ENCODE measurements at places on chromosomes 16 and 17.

GRCh38 chr17:73214851-73215250, 22.0 kb downstream of the COG1 start:
- H3K36me3 ChIP-seq = peaks cover 19% of the 10 kb centered on the region
- no peak overlapping the region for H3K4me3 ChIP-seq
- H3K27me3 ChIP-seq = no peaks in the 10 kb centered on the region
- peaks cover 5% of the 10 kb centered on the region for H3K4me1 ChIP-seq

GRCh38 chr16:85003725-85004586, 7.4 kb downstream of the ZDHHC7 start:
- H3K36me3 ChIP-seq = peaks cover 11% of the 10 kb centered on the region
- H3K4me3 ChIP-seq = no peak overlapping the region
- H3K27ac ChIP-seq = no peak overlapping the region

GRCh38 chr16:3054965-3055733, 8.8 kb downstream of the MMP25 start:
- H3K4me1 ChIP-seq = no peaks in the 10 kb centered on the region
- H3K27ac ChIP-seq = no peak overlapping the region
- H3K27me3 ChIP-seq = peaks cover 2% of the 10 kb centered on the region

- H3K27ac ChIP-seq = no peak overlapping the region
- H3K27me3 ChIP-seq = no peaks in the 10 kb centered on the region
- no peak for DNase-seq
- peaks cover 65% of the 10 kb centered on the region for H3K36me3 ChIP-seq
- H3K4me3 ChIP-seq = no peak overlapping the region
- no peaks in the 10 kb centered on the region for H3K4me1 ChIP-seq
Measured at GRCh38 chr17:81607431-81607830, 29.5 kb downstream of the NPLOC4 start.

DNA sequence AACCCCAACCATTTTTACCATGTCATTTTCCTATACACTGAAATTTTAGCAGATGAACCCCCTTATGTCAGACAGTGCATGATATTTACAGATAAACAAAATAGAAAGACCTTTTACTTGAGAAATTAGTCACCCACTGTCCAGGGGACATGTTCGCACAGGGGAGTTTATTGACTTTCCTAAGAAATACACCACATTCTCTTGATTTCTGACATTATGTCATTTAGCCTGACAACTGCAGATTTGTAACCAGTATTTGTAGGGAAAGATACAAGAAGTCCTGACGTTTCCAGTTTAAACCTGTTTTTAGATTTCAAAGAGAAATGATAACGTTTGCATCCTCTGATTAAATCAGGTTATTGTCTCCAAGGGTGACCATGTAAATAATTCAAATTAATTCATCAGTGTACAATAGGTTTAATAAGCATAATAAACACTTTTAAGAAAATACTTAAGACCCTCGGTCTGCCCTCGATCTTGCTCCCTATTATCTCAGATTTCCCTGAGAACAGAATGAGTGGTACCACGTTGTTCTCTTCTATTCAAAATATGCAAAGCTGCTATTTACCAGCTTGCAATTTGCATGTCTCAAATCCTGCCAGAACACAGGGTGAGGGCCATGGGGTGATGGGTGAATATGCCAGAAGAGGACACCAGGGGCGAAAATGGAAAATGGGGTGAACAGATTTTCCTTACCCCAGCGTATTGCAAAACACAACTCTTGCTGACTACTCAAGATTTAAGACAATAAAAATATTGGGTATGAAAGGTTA, 2.1 kb upstream of the LYRM9 start:
- H3K4me3 ChIP-seq = 0 out of 2 replicates have a peak overlapping the region, but pooled peaks have one; percentile 3
- H3K27ac ChIP-seq = no peak overlapping the region
- no peaks in the 10 kb centered on the region for H3K36me3 ChIP-seq
- no peak for DNase-seq
- no peaks in the 10 kb centered on the region for H3K27me3 ChIP-seq

- H3K36me3 ChIP-seq = no peaks in the 10 kb centered on the region
- no peak overlapping the region for H3K4me3 ChIP-seq
- H3K4me1 ChIP-seq = peaks cover 2% of the 10 kb centered on the region
- peak; percentile 73 for DNase-seq
Measured at GRCh38 chr17:52376137-52376536, 217.6 kb upstream of the CA10 start.

DNA sequence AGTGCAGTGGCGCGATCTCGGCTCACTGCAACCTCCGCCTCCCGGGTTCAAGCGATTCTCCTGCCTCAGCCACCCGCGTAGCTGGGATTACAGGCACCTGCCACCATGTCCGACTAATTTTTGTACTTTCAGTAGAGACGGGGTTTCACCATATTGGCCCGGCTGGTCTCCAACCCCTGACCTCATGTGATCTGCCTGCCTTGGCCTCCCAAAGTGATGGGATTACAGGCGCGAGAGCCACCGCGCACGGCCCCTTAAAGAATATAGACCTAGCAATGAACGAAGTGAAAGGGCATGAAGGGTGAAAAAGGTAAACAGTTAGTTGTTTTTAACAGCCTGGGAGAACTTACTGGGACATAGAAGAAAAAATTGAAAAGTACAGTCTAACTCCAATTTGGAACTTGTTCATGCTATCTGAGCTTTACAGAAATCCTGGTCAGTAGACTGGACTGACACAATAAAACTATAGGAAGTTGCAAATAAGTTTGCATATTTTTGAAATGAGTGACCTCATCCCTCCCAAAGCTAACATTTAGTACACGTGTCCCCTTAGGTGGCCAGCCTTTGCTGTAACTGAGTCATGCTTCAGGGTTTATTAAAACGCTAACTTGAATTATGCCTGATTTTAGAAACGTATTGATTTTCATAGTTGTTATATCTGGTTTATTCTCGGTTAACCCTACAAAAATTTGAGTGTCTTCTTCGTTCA, 1.8 kb downstream of the COG1 start:
- DNase-seq = no peak
- no peak overlapping the region for H3K27ac ChIP-seq
- no peaks in the 10 kb centered on the region for H3K27me3 ChIP-seq
- H3K4me3 ChIP-seq = peak overlapping the region; percentile 32
- peaks cover 25% of the 10 kb centered on the region for H3K36me3 ChIP-seq

DNA sequence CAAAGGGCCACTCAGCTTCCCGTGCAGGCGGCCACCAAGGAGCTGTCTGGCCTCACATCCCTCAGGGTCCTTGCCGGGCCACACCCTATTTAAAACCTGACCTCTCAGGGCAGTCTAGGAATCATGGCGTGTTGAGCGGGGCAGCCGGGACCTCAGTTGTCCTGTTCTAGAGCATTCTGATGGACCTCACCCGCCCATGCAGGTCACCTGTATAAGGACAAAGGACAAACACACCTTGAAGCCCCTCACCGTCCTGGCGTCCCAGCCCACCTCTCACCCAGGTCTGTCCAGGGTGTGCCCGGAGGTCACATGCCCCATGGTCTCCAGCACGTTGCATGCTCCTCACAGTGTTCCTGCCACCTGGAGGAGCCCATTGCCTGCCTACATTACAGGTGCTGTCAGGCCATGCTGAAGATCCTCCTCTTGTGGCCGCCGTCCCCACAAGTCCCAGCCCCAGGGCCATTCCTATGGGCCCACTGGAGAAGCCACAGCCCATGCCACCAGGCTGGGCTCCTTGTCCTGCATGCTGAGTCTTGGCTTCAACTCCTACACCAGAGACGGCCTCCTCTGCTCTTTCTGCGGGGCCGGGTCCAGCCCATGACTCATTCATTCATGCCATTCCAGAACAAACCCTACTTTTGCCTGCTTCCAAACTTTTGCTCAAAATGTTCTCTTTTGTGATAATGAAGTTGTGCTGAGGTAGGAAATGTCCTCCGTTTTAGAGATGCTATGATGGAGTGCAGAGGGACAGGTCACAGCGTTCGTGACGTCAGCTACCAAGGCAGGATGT, 46.3 kb downstream of the PEMT start:
- no peak overlapping the region for H3K27ac ChIP-seq
- H3K4me3 ChIP-seq = no peak overlapping the region
- H3K4me1 ChIP-seq = no peaks in the 10 kb centered on the region
- no peaks in the 10 kb centered on the region for H3K27me3 ChIP-seq
- H3K36me3 ChIP-seq = no peaks in the 10 kb centered on the region

GRCh38 chr17:73061161-73061560, 31.3 kb downstream of the SLC39A11 start:
- H3K4me1 ChIP-seq = no peaks in the 10 kb centered on the region
- H3K36me3 ChIP-seq = no peaks in the 10 kb centered on the region
- no peak overlapping the region for H3K4me3 ChIP-seq
- no peak overlapping the region for H3K27ac ChIP-seq
- no peaks in the 10 kb centered on the region for H3K27me3 ChIP-seq

DNA sequence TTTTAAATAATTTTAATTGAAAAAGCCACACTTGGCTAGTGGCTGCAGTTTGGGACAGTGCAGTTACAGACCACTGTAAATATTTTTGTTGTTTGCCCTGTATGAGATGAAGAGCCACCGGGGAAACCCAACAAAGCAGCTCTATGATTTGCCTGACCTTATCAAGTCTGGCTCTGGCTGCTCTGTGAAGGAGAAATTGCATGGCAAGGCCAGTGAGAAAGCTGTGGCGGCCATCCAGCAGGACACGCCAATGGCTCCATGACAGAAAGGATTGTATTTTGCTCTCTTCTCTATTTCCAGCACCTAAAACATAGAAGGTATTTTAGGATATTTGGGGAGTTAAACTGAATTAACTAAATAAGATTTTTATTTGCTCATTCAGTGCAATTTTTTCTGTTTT, 330.0 kb upstream of the DYNLRB2 start:
- no peaks in the 10 kb centered on the region for H3K4me1 ChIP-seq
- H3K36me3 ChIP-seq = no peaks in the 10 kb centered on the region
- no peaks in the 10 kb centered on the region for H3K27me3 ChIP-seq
- no peak overlapping the region for H3K4me3 ChIP-seq

DNA sequence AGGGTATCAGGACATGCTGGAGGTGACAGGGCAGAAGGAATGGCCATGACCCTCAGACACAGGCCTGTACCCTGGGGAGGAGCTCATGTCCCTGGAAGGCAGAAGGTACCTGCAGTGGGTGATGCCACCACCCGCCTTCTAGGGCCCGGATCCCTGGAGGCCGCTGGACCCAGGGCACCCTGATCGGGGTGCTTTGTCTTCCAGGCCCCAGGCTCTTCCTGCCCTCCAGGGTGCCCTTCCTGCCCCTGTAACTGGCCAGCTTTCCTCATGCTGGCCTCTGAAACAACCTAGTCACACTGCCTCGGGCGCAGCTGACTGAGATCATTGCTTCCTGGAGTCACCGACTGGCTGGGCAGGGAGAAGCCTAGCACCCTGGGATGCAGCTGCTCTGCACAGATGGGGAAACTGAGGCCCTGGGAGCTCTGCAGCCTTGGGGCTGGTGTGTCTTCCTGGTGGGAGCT, 5.8 kb downstream of the ADCY7 start:
- no peak overlapping the region for H3K27ac ChIP-seq
- H3K4me3 ChIP-seq = no peak overlapping the region
- H3K4me1 ChIP-seq = peaks cover 2% of the 10 kb centered on the region
- DNase-seq = no peak

DNA sequence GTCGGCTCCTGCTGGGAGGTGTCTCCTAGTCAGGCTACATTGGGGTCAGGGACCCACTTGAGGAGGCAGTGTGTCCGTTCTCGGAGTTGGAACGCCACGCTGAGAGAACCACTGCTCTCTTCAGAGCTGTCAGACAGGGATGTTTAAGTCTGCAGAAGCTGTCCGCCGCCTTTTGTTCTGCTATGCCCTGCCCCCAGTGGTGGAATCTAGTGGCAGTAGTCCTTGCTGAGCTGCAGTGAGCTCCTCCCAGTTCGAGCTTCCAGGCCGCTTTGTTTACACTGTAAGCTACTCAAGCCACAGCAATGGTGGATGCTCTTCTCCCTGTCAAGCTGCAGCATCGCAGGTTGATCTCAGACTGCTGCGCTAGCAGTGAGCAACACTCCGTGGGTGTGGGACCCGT, 36.0 kb downstream of the ITFG1 start:
- peaks cover 4% of the 10 kb centered on the region for H3K4me1 ChIP-seq
- H3K36me3 ChIP-seq = peaks cover 24% of the 10 kb centered on the region
- peak; percentile 71 for DNase-seq

- no peak overlapping the region for H3K4me3 ChIP-seq
- H3K27me3 ChIP-seq = no peaks in the 10 kb centered on the region
- H3K36me3 ChIP-seq = no peaks in the 10 kb centered on the region
- DNase-seq = no peak
Measured at GRCh38 chr16:30621765-30622164, 11.6 kb upstream of the ZNF689 start.

- peaks cover 2% of the 10 kb centered on the region for H3K4me1 ChIP-seq
- peak; percentile 92 for DNase-seq
- no peaks in the 10 kb centered on the region for H3K36me3 ChIP-seq
- no peak overlapping the region for H3K4me3 ChIP-seq
Measured at GRCh38 chr17:3888343-3889171, 4.3 kb downstream of the CAMKK1 start.

GRCh38 chr16:8761078-8761477, 36.4 kb downstream of the TMEM186 start:
- no peak for DNase-seq
- H3K4me1 ChIP-seq = no peaks in the 10 kb centered on the region
- H3K27ac ChIP-seq = no peak overlapping the region
- H3K4me3 ChIP-seq = no peak overlapping the region
- no peaks in the 10 kb centered on the region for H3K27me3 ChIP-seq
- no peaks in the 10 kb centered on the region for H3K36me3 ChIP-seq

- peaks cover 11% of the 10 kb centered on the region for H3K36me3 ChIP-seq
- no peaks in the 10 kb centered on the region for H3K4me1 ChIP-seq
- no peak overlapping the region for H3K4me3 ChIP-seq
- H3K27me3 ChIP-seq = no peaks in the 10 kb centered on the region
- H3K27ac ChIP-seq = no peak overlapping the region
- DNase-seq = no peak
Measured at GRCh38 chr16:8373676-8374431, 216.5 kb downstream of the TMEM114 start.

GRCh38 chr16:17571499-17572093, 100.8 kb upstream of the XYLT1 start:
- no peak overlapping the region for H3K27ac ChIP-seq

DNA sequence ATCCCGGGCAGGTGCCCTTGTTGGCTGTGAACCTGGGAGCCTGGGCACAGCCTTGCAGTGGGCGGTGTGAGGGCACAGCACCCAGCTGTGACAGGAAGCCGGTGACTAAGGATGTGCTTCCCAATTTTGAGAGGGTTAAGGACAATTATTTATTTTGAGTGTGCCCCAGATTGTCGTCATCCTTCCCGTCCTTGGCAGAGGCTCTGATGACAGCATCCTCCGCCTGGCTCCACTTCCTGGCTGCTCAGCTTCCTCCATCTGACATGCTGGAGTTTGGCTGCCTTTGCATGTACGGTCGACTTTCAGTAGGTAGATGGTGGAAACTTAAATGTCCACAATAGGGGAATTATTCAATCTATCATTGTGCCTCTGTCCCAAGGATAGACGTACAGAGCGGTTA, 282.4 kb upstream of the EEF2KMT start:
- no peaks in the 10 kb centered on the region for H3K4me1 ChIP-seq
- no peaks in the 10 kb centered on the region for H3K27me3 ChIP-seq
- no peaks in the 10 kb centered on the region for H3K36me3 ChIP-seq
- no peak overlapping the region for H3K27ac ChIP-seq
- DNase-seq = no peak

GRCh38 chr17:77089124-77089490, 51.7 kb upstream of the SEC14L1 start:
- H3K27me3 ChIP-seq = no peaks in the 10 kb centered on the region
- H3K4me1 ChIP-seq = 0 out of 2 replicates have a peak, but pooled peaks cover 2% of the 10 kb centered on the region
- DNase-seq = no peak
- peaks cover 52% of the 10 kb centered on the region for H3K36me3 ChIP-seq

Data from H9 (cell line).